ENCODE measurements at places on chromosomes 7 and 10. TPM values are rescaled to one million over a fixed set of nuclear protein-coding genes. Genes with fewer than 3 reads are reported as not detected.

Gene CYP2E1
- 1.3 TPM for total RNA-seq

Gene HYCC1
- 96.5 TPM for total RNA-seq

Gene UNCX
- 0.12 TPM for total RNA-seq

Gene NRG3
- not detected for total RNA-seq

Gene WNT2
- 7.5 TPM for total RNA-seq

Gene CUL2
- total RNA-seq: 22.5 TPM
